HFF-Myc (cell line): ENCODE measurements at places on chromosomes 16 and 17.

DNA sequence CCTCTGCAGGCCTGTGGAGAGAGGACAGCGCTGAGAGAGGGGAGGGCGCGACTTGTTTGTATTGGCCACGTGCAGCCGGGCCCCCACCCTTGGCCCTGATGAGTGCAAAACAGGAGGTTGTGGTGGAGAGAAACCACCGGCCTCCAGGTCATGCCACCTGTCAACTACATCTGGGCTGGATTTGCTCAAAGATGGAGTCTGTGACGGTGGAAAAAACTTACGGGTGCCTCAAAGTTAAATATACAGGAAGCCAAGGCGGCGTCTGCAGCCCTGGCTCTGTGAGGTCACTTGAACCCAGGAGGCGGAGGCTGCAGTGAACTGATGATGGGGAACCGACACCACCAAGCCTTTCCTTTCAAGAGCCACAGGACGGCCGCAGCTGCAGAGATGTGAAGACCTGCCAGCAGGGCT is 15.7 kb downstream of the C16orf74 start:
- no peak for DNase-seq

GRCh38 chr17:42392692-42393415 is 4.6 kb upstream of the STAT3 start:
- no peak for DNase-seq

DNA sequence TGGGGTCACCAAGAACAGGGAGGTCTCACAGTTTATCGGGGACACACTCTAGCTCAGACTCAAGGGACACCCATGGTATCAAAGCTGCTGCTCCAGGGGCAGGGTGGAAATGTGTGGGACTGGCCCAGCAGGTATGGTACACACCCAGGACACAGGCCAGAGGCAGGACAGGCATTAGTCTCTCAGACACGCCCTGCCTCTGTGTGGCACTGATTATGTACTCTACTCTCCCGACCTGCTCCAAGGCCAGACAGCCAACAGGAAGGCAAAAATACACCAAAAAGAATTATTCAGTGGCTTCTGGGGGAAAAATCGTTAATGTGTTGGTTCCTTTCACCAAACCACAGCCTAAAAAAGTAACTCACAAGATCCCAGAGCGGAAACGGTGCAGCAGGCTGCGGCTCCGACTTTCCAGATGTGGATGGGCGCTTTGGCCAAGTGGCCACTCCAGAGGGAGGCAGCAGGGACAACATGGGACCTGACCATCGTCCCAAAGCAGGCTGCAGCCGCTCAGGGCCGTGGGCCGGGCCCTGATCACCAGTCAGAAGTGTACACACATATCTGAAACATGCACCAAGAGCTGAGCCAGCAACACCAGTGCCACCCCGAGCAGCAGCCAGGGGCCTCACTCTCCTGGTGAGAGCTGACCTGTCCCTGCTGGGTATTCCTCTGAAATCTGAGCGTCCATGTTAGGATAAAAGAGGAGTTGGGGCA is 1.0 kb upstream of the SIRT7 start:
- no peak for DNase-seq

DNA sequence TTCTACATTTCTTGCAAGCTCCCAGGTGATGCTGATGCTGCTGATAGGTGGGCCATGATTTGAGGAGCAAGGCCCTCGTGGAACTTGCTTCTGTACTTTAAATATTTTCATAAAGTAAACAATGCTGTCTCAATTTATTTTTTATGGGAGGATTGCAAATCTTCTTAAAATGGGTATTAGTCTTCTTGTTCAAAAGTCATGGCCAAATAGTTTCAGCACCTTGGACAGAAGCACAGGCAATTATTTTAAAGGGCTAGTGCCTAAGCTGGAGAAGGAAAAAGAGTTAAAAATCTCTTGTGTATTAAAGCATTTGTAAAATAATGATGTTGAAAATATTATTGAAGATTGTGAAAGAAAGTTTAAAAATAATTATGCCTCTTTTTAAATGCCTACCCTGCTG is 50.5 kb downstream of the GPR139 start:
- no peak for DNase-seq

- peak; percentile 40 for DNase-seq
These were observed 13.1 kb upstream of the MSI2 start for GRCh38 chr17:57243171-57243622.

DNA sequence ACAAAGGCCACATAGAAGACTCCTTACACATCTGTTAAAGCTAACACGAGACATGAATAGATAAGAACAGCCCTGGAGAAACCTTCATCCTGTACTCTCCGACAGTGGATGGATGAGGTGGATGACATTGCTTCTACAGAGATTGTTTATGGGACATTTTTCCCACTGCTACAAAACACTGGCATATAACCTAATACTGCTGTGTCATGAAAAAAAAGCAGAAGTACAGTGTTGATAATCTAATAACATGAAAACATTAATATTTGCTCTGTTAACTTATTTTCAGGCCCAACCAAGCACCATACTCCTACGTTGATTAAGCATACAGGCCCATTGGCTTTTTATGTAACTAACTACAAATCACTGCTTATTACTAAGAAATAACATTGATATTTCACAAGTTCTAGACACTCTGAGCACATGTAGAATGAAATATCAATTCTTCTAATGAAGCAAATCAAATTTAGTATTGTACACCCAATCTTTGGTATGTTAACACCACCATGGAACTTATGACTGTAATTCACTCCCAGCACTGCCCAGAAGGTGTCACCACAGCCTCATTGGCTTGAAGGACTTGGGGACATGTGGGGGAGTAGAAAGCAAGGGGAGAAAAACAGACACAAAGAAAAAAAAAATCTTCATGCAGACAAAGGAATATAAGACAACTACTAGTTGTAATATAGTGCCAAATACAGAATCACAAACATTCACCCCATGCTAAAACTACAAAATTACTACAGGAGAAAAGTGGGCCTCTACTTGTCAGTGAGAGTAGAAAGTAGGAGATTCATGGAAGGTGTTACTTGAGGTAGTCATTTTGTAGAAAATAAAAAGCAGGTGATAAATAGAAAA is 330.0 kb upstream of the PMFBP1 start:
- peak; percentile 59 for DNase-seq

DNA sequence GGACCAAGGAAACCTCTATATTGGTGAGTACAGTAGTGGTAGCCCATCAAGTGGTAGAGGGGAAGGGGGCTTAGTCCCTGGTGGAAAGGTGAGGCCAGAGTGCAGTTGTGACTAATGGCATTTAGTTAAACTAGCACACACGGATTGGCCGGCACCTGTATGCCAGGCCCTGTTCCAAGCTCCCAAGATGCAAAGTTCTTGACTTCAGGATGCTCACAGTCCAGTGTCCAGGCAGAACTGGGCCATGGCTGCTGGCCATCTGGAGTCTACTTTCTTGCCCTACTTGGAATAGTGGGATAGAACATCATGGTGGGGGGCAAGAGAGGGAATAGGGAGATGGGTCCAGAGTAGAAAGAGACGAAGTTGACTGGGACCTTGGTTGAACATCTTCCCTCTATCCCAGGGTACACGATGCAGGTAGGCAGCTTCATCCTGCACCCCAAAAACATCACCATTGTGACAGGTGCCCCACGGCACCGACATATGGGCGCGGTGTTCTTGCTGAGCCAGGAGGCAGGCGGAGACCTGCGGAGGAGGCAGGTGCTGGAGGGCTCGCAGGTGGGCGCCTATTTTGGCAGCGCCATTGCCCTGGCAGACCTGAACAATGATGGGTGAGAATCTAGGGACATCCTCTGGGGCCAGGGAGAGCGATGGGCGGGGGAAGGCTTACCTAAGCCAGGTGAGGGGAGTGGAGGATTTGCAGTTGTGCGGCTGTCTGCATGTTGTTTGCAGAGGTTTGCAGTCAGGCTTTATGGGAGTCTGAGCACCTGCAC is 15.2 kb downstream of the ITGA3 start:
- no peak for DNase-seq

- no peak for DNase-seq
These were observed 25.0 kb downstream of the MRC2 start for GRCh38 chr17:62652251-62653001.

GRCh38 chr17:29007860-29008455 is 2.1 kb upstream of the SEZ6 start:
- DNase-seq: no peak

DNA sequence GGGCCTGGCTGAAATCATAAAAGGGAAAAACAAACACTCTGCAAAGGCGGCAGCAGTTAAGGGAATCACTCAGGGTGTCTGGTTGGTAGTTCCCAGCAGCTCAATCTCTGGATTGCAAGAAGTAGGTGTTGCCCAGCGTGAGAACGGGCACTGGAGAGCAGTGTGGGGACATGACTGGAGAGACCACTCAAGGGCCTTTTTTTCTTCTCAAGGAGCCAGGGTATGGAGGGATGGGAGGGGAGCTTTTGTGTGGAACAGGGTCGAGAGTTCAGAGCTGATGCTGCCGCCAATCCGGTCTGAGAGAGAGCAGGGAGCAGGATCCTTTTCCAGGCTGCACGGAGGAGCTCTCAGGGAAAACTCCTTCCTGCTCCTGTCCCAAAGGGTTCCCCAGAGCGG is 15.2 kb downstream of the SCNN1B start:
- no peak for DNase-seq
